ENCODE measurements at places on chromosomes 3 and 15.

GRCh38 chr3:46962990-46963389, 13.6 kb downstream of the CCDC12 start:
- H3K4me1 ChIP-seq = peaks cover 23% of the 10 kb centered on the region
- no peaks in the 10 kb centered on the region for H3K27me3 ChIP-seq

GRCh38 chr15:39327005-39327730, 253.7 kb upstream of the THBS1 start:
- no peaks in the 10 kb centered on the region for H3K36me3 ChIP-seq
- H3K4me3 ChIP-seq = no peak overlapping the region
- no peaks in the 10 kb centered on the region for H3K27me3 ChIP-seq
- H3K27ac ChIP-seq = no peak overlapping the region
- no peaks in the 10 kb centered on the region for H3K4me1 ChIP-seq

- no peaks in the 10 kb centered on the region for H3K27me3 ChIP-seq
- no peaks in the 10 kb centered on the region for H3K36me3 ChIP-seq
- DNase-seq = no peak
- no peak overlapping the region for H3K4me3 ChIP-seq
Observed at GRCh38 chr15:77173487-77173886, 102.6 kb upstream of the TSPAN3 start.

DNA sequence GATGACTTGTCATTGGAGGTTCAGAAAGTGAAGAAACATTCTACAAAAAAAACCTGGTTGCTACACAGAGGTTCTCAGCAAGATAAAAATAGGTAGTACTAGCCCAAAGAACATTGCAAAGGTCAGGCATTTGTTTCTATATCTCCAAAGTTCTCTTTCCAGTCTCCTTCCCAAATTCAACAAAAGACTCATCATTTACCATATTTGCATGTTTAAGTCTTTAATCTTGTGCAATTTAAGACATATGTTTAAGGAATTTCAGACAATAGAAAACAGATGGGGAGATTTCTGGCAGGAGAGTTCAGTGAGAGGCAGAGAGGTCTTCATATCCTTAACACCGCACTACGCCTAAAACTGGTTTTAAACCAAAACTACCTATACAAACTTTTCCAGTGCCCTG, 173.8 kb upstream of the THBS1 start:
- no peaks in the 10 kb centered on the region for H3K36me3 ChIP-seq
- H3K27me3 ChIP-seq = no peaks in the 10 kb centered on the region
- DNase-seq = no peak
- no peak overlapping the region for H3K27ac ChIP-seq
- H3K4me1 ChIP-seq = no peaks in the 10 kb centered on the region

DNA sequence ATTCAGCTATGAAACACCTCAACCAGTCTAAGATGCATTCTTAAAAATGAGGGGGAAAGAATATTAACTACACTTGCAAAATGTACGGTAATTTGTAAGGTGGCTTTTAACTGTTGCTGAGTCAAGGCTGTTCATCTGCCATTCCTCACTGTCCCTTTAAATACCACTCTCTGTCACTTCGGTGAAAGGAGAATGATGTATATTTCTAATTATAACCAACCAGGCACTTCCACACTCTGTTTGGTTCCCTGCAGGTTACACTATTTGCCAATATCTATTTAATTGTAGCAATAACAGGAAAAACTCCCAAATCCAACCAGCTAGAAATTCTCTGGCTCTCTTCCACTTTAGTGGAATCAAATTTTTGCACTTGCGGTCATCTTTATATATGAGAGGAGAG, 70.5 kb upstream of the SLCO3A1 start:
- H3K27me3 ChIP-seq = peaks cover 8% of the 10 kb centered on the region
- no peak overlapping the region for H3K27ac ChIP-seq
- no peaks in the 10 kb centered on the region for H3K4me1 ChIP-seq

Measured in tibial artery (tissue), 4 donors.